ENCODE measurements at places on chromosomes 4 and X.

GRCh38 chr4:164601653-164602052 is 152.3 kb upstream of the SMIM31 start:
- no peak for DNase-seq

DNA sequence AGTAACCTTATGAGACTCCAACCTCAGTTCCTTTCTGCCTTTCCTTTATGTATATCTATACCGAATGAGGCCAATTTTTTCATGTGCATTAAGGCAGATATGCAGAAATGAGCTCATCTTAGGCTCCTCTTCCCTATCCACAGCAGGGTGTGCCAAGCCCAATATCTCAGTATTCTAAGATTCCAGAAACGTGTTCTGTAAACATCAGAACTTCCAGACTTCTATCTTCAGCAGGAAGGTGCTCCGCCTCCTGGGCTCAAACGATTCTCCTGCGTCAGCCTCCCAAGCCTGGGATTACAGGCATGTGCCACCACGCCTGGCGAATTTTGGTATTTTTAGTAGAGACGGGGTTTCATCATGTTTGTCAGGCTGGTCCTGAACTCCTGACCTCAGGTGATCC is 31.0 kb upstream of the CCNG2 start:
- no peak for DNase-seq

GRCh38 chr4:76201276-76201675 is 12.3 kb downstream of the SCARB2 start:
- DNase-seq = no peak

DNA sequence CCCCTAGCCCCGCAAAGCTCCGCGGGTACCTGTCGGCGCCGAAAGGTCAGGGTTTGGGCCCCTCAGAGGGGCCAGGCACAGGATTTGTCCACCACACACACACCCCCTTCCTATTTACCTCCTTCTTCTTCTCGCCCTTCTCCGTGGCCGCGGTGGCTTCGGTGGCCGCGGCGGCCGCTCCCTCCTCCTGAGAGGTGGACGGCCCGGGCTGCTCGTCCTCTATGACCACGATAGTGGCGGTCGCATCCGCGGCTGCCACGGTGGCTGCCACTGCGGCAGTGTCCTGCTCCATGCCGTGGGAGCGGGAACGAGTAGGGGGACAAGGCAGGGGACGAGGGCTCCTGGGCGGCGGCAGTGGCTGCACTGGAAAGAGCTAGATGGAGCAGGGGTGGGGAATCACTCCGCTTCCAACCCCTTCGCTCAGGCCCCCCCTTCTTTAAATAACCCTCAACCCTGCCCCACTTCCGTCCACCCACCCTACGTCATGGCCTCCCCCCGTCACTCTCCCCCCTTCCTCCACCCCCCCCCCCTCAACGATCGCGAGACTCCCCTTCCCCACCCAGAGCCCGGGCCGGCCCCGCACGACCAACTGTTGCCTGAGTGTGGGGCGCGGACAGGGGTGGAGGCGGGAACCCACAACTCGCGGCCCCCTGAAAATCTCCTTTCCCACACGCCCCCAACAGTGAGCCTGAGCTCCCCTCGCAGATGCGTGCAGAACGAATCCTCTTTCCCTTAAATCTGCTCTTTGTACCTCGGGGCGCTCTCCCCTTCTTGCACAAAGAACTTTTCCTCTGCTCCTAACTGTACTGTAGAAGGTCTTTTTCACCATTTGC is at the start of gene SMARCA1:
TSS of gene SMARCA1 (minus strand) at position 412 of the 833 bp plus-strand sequence. CDS start at position 292, 120 bp downstream.
- DNase-seq = no peak

GRCh38 chrX:101986586-101986985 is 54.8 kb upstream of the ZMAT1 start:
- DNase-seq = no peak

- DNase-seq = no peak
Measured at GRCh38 chrX:131045726-131046125, 12.4 kb upstream of the ARHGAP36 start.

DNA sequence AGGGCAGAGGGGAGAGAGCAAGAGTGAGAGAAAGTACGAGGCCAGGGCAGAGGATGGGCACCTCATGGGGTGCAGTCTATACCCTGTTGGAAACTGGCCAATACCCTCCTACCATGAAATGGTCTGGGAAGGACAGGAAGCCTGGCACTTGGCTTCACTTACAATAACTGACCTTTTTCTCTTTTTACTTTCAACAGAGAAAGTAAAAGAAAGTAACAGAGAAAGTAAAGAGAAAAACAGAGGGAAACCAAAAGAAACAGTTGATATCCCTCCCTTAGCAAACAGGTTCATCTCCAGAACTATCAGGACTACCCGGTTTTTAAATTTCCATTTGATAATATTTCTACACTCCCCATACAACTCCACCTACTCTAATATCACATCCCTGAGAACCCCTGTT is 20.6 kb downstream of the ARL13A start:
- no peak for DNase-seq

- no peak for DNase-seq
Measured at GRCh38 chr4:152535360-152535902, 461 bp downstream of the FBXW7 start.

GRCh38 chr4:128305942-128306341 is 18.3 kb upstream of the PGRMC2 start:
- DNase-seq = no peak

DNA sequence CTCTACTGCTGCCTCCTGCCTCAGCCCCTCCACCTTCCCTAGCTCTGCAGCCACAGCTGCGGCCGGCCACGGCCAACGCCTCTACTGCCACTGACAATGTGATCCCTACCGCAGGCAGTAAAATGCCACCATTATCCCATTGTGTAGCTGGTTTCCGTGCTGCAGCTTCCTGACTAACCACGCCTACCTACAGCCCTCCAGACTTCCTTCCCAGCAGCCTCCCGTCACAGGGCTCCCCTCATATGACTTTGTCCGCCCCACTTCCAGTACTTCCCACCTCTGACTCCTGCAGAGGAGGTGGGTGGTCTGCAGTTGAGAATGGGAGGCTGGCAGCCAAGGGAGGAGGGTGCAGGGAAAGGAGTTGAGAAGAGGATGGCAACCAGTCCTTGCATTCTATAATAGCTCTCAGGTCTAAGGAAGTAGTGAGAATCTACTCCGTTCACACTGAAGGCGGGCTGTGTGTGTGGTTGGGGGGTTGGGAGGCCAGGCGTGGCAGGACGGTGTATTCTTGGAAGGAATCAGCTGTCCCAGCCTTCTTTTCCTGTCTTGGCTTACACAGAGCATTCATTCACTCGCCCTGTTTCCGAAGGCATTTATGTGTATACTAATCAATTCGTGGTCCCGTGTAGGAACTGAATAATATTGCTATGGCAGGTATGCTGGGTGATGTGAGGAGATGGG is 33.1 kb upstream of the USP51 start:
- no peak for DNase-seq

DNA sequence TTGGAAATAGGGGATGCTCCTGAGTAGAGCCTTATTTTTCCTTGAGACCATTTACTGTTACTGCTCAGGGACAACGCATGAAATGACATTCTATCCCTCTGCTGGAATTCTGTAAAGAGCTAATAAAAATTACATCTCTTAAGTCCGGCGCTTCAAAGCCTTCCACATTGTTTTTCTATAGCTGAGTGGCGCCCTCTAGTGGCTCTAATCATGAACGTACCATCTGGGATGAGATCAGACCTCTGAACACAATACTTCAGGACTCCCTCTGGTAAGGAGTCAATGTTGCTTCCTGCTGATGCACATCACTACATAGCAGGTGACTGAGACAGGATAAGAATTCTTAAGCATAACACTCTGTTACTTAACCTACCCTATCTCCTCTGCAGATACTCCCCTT is 6.0 kb downstream of the HMGN5 start:
- no peak for DNase-seq

- no peak for DNase-seq
Measured at GRCh38 chr4:41209187-41209586, 5.2 kb downstream of the APBB2 start.

DNA sequence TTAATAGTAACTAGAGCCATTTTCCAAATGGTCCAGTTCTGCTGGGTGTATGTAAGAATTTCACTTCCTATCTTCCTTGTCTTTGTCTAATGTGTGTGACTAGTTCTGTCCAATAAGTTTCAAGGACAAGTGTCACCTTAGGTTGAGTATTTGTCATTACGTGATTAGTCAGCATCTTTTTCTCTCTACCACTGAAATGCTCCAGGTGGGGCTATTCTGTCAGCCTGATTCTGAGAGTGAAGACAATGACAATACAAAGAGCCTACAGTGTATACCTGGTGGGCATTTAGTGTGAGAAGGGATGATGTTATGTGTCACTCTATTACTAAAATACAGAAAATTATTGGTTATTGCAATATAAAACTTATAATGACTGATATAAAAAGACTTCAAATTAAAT is 876.3 kb downstream of the C4orf33 start:
- DNase-seq = no peak

- DNase-seq = no peak
Measured at GRCh38 chr4:76689145-76689817, 208.7 kb downstream of the SOWAHB start.

GRCh38 chr4:98653890-98654867 is 4.2 kb downstream of the TSPAN5 start:
- DNase-seq = no peak

GRCh38 chr4:26185436-26185835 is 135.4 kb upstream of the RBPJ start:
- no peak for DNase-seq

DNA sequence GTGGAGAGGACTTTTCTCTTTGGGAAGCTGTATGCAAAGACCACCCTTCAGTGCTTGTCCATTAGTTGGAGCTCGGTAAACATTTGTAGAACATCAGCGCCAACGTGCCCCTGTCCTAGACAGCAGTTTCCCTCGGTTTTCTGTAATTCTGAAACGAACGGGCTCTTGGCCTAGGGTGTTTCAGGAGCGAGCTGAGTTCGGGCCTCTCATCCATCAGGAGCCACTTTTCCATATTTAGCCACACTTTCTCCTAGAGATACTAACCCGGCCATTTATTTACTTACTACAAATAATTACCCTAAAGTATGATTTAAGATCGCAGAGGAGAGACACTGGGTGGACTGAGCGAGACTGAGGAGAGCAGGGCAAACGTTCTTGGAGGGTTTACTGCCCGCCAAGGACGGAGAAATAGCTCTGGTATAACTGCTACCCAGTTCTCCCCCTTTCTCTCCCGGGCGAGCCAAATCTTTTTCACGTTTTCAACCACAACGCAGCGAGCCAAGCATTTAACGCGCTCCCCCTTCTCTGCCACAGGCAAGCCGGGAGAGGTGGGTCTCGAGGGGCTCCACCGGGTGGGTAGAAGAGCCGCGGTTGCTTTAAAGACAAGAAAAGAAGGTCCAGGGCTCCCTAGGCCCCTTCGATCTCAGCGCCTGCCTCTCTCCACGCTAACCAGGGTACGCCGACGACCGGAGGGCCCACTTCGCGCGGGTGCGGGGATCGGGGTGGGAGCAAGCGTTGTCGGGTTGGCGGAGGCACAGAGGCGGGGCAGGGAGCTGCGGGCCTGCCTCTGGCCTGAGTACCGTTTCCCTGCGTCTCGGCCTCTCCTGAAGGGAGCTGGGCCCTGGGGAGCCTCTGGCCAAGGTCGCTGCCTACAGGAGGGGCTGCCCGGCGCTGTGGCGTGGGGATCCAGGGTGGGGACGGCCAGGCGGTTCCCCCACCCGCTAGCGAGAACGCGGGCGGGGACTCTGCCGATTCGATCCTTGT is 10.8 kb upstream of the PITX2 start:
- no peak for DNase-seq

GRCh38 chr4:41540687-41541086 is 2.7 kb downstream of the LIMCH1 start:
- no peak for DNase-seq

GRCh38 chr4:152369902-152370295 is 166.0 kb downstream of the FBXW7 start:
- no peak for DNase-seq

DNA sequence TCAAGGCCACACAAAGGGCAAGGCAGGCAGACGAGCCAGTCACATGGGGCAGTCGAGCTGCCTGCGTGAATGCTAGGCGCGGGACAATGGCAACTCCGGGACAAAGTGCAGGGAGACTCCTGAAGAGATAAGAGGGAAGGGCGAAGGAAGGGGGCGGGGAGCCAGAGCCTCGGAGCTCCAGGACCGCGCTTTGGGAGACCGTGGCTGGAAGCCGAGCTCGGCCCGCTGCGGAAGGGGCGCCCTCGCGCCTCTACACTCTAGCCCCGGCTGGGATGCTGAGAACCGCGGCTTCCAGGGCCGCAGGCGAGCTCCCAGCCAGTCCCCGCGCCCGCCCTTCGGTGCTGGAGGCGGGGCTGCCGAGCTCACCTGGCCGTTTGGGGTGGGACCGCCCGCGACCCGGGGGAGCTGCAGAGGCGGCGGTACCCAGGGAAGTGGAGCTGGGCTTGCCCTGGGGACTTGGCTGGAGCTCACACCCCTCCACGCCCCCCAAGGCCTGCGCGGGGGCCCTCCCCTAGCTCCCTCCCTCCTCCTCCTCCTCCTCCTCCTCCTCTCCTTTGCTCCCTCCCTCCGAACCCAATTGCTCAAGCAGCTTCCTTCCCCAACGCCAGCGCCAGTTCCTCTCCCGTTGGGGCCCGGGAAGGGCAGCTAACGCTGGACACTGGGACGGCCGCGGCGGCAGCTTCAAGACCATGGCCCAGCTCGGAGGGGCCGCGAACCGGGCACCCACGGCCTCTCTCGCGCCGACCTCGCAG is at the start of gene SOWAHD:
TSS of gene SOWAHD (plus strand) at position 610 of the 752 bp plus-strand sequence. CDS start at position 690, 80 bp downstream.
- DNase-seq = peak; percentile 80

DNA sequence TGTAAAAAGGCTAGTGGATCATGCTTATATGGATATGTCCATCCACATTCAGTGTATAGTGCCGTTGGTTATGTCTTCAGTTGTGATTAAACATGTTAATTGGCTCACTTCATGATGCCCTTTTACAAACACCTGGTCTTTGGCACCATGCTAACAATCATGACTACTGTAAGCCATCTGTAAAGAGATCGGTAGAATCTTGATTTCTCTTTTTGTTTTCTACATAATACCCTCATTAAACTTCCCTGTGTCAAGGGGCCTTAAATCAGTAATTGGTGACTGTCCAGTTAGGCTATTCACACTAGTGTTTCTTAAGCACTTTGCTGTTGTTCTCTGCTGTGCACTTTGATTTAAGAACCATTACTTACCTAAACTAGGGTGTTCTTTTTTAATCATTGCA is 475.2 kb downstream of the RPA4 start:
- DNase-seq = no peak

DNA sequence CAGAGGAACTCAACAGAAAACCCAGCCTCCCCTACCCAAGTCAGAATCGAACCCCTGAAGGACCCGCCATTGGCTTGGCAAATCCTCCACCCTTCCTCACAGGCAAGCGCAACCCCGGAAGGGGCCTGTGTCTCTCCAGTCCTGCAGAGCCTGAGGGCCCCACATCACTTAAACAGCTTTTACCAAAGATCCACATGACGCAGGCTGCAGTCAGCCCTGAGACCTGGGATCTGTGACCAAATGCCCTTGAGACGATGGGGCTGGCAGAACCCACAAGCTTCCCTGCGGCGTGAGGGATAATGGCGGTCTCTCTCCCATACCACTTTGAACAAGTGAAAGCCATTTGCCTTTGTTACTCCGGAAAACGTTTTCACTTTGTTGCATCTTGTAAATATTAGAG is 54.9 kb downstream of the ACOX3 start:
- DNase-seq = no peak

- no peak for DNase-seq
Measured at GRCh38 chr4:82691431-82691830, 107.2 kb downstream of the SCD5 start.

- no peak for DNase-seq
Measured at GRCh38 chrX:74338852-74339251, 34.9 kb downstream of the ZCCHC13 start.

- DNase-seq = no peak
Measured at GRCh38 chr4:44725166-44725565, 1.2 kb downstream of the GNPDA2 start.

GRCh38 chr4:55125763-55126541 is 557 bp upstream of the KDR start:
- no peak for DNase-seq

- DNase-seq = no peak
Measured at GRCh38 chr4:7294176-7294756, 101.9 kb downstream of the SORCS2 start.

Measured in HL-60 (cell line).